ENCODE measurements at places on chromosomes 6 and 20.
A peak's percentile ranks its signal among the peaks of the same experiment; 100 is the strongest.

DNA sequence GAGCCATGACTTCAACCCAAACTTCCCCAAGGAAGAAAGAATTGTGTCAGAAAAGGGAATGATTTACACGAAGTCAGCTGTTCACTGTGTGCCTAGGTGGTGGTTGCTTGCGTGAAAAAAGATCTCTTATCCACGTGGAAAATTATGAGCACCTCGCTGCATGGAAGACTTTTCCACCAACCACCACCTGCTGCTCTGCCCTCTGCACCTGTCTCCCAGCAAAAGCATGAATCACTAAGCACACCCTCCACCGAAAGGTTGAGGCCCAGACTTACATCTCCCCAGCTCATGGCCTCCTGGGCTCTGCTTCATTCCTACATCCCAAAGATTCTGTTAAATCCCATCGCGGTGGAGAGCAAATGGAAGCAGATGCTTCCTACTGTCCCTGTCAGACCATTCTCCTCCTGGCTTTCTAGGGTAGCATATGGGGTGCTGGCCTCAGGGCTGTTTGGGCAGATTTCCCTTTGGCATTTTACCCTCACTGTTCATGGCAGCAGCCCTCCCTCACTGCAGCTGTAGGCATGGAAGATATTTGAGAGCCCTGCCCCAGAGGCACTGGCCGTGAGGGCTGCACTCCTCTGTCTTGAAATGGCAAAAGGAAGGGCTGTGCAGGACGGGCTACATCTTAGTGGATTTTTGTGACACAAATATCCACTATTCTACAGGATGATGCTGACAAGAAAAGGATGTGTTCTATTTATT lies 37.6 kb upstream of the CST5 start:
- no peak for DNase-seq

DNA sequence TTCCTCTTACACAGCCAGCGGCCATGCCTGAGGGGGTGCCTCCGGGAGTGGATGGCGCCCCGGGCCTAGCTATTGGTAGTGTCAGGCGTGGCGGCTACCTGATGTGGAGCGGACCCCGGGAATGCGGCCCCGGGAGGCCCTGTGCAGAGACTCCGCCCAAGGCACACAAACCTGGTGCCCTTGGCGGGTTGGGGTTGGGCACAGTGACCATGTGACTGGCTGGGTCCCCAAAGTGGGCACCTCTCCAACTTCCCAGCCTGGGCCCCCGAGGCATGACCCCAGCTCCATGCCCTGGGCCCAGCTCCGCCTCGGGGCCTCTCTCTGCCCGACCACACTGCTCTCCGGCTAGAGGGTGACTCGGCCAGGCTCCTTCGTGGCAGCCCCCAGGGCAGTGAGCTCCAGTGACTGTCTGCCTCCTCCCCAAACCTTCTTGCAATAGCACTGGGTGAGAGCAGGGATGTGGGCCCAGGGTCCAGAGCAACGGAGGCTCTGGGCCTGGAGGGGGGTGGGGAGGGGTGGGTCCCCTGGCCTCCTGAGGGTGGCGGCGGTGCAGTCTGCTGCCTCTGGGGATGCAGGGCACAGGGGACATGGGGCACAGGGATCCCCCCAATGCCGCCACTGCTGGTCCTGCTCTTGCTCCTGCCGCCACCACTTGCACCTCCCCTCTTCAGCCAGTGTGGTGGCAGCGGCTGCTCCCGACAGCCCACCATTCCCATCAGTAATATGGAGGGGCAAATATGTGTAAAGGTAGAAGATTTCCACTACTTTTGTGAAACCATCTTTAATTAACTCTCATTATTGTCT lies 942.9 kb upstream of the EPHA7 start:
- DNase-seq, result no peak

DNA sequence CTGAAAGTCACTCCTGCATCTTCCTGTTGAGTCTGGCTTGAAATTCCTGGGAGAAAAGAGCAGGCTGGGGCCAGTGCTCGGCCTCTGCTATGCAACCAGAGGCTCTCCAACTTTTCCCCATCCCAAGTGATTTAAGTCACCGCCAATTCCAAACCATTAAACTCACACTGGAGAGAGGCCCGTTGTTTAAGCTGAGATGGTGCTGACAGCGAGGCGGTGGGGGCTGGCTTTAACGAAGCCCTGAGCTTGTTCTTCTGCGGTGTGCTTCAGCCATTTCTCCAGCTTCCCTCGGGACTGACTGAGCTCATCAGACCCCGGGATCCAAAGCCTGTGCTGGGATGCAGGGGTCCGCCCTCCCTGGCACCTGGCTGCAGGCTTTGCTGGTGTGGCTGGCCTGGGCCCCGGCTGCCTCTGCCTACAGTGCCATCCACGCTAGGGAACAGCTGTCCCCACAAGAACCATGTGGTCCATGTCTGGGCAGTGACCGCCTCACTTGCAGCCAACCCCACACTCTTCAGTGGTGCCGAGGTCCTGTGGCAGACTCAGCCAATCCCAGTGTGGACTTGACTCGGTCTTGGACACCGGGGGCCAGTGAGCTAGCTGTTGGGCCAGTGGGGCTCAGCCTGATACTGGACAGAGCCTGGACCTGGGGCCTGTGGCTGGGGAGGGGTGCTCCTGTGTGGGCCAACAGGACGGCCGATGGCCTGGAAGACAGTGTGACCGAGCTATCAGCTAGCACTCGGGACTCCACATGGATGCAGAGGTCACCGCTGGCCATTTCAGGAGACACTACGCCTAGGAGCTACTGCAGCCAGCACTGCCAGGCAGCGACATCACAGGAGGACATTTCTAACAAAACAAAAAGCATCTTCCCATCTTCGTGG lies 21.2 kb downstream of the RAMACL start:
- no peak for DNase-seq

DNA sequence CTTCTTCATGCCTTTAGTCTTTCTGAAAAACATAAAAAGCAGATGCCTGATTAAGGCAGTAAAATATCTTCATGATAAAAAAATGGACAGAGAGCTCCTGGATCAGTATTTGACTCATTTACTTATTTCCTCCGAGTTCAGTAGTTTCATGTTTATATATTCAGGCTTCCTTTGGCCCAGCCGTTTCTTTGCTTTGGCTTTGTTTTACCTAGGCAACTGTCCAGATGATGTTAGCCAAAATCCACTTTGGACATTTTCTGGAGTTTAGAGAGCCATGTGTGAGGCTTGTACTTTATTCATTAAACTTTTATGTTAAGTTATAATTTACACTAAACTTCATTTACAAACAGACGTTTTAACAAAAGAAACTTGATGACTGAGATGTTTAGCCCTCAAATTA lies 307.1 kb upstream of the RSPO3 start:
- no peak for DNase-seq

GRCh38 chr6:89944826-89945407 lies 50.6 kb downstream of the GJA10 start:
- peak; percentile 38 for DNase-seq

- peak; percentile 8 for DNase-seq
Measured at GRCh38 chr6:73657201-73657600, 3.4 kb upstream of the SLC17A5 start.

GRCh38 chr20:37971561-37972127 lies 61.6 kb downstream of the TTI1 start:
- DNase-seq, result no peak

GRCh38 chr20:36275011-36275410 lies 31.1 kb upstream of the DLGAP4 start:
- DNase-seq, result no peak

DNA sequence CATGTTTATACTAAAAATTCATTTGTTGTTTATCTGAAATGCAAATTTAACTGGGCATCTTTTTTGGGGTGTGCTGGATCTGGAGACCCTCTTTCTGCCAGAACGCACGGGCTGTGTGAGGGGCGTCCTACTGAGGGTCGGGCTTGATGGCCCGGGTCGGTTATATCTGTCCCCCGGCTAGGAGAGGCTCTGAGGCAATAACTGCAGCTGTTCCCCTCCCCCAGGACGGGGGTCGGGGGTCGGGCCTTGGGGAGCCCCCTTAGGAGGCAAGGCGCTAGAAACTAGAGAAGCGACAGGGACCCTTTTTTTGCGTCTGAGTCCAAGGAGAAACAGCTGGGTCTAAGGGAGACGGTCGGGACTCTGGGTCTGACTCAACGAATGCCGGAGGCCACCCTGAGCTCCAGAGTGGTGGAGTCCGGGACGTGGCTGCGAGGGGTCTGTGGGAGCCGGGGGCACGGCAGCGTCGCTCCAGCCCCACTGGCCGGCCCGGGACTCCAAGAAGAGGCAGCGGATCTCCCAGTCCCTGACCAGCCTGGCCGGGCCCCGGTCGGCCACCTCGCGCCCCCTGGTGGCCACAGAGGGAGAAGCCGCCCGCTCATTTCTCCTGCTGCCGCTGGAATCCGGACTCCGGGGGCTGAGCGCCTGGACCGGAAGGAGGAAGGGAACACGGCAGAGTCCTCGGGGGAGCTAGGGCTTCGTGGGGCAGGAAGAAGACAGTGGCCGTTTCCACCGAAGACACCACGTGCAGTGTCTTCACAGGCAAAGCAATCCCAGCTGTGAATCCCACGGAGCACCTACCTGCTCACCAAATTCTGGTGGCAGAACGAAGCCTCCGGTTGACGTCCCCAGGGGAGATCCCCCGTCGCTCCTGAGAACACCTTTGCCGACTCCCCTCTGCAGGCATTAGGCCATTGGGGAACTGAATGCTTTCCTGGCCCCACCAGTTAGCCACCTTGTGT lies 24.0 kb upstream of the SCML4 start:
- DNase-seq, result peak; percentile 81

GRCh38 chr20:36548006-36548315 lies 6.6 kb downstream of the MYL9 start:
- DNase-seq, result no peak

DNA sequence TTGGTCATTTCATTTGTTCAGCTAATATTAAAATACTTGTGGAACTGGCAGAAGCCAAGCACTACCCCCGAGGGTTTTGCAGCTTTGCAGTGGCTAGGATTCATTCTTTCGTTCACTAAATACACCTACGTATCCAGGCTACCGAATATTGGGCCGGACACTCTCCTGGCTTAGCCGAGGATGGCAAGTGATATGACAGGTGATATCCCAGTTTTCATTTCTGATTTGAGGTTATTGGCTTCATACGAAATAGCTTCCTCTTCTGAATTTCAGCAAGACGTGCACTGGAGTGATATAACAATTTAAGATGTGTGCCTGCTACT lies 536 bp upstream of the MTFR2 start:
- no peak for DNase-seq

GRCh38 chr6:159035891-159036290 lies 8.9 kb downstream of the TAGAP start:
- no peak for DNase-seq

DNA sequence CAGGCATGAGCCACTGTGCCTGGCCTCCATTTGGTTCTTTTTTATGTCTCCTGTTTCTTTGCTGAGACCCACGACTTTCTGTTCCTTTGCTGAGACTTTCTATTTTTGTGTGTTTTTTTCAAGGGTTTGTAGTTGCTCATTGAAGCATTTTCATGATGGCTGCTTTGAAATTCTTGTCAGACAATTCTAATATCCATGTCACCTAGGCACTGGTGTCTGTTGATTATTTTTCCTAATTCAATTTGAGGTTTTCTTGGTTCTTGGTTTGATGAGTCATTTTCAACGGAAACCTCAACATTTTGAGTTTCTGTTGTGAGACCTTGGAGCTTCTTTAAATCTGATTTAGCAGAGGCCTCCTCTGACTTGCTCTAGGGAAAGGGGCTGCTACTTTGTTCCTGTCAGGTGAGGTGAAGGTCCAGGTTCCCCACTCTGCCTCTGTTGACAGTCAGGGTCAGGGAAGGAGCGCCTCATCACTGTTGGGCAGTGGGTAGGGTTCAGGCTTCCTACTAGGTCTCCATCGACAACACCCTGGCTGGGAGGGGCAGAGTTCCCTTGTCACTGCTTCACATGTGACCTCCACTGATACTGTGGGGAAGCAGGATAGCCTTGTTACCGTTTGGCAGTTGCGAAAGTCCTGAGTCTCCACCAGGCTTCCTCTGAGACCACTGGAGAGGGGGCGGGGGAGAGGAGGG lies 67.2 kb upstream of the RNF24 start:
- peak; percentile 81 for DNase-seq

DNA sequence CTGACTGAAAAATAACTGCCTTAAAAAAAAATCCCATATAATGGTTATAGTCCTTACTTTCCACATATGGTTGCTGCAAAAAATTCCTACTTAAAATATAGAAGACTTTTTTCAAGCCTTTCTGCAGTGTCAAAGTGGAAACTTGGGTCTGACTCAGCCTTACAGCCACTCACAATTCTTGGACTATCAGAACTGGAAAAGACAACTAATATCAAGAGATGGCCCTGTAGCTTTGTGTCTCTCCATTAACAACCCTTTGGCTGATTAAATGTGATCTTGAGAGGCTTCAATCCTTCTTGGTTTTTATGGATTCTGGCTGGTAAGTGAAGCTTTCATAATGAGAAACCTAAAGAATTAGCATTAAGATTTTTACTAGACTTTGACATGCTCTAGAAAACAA lies 307.8 kb downstream of the RNGTT start:
- DNase-seq, result no peak

- DNase-seq, result no peak
Measured at GRCh38 chr6:148611213-148611612, 135.6 kb upstream of the UST start.

DNA sequence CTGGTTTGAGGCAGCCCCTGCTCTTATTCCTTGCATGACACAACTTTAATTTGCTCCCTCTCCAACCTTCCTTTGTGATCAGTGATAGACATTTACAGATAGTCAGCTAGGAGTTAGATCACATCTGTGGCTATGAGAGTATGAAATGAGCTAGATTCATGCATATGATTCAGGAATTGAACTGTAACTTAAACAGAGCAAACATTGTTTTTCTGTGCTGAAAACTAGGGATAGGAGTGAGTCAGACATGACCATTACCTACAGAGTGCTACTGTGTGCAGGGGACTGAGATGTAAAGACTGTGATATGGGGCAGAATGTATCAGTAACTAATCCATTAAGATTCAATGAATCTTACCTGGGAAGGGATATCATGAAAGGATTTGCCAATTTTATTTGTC lies 279.4 kb upstream of the SPTLC3 start:
- DNase-seq, result no peak

DNA sequence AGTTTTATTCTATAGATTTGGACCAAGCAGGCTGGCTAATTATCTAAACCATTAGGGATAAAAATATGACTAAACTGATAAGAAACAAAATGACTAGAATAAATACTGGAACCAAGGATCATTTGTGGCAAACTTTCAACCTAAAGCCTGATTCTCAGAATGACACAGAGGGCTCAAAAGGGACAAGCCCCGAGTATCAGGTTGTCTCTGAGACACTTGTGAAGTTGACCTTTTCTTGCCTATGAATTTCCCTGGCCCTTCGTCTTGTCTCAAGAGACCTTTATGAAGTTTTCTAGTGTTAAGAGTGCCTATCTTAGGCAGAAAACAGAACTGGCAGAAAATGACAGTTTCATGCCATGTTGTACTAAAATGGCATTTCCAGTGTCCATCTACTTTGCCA lies 68.3 kb downstream of the IMPG1 start:
- DNase-seq, result no peak

- no peak for DNase-seq
Measured at GRCh38 chr6:138526822-138527235, 27.5 kb upstream of the NHSL1 start.

GRCh38 chr6:157534977-157535339 lies 154.0 kb downstream of the ZDHHC14 start:
- no peak for DNase-seq

GRCh38 chr6:45049188-45049843 lies 278.8 kb upstream of the RUNX2 start:
- DNase-seq, result no peak

Measured in CD4-positive, alpha-beta T cell treated with Interleukin-15 for 4 hours (primary cell).